Activated CD8-positive, alpha-beta memory T cell treated with anti-CD3 and anti-CD28 coated beads, Interleukin-2, amount 50 U/mL, for 48 hours (primary cell): ENCODE measurements at places on chromosomes 4 and X.

- no peak for DNase-seq
These were observed 872.5 kb upstream of the SLIT2 start for GRCh38 chr4:19379191-19379708.

- no peak for DNase-seq
These were observed 77.1 kb downstream of the RBM46 start for GRCh38 chr4:154858166-154858565.

DNA sequence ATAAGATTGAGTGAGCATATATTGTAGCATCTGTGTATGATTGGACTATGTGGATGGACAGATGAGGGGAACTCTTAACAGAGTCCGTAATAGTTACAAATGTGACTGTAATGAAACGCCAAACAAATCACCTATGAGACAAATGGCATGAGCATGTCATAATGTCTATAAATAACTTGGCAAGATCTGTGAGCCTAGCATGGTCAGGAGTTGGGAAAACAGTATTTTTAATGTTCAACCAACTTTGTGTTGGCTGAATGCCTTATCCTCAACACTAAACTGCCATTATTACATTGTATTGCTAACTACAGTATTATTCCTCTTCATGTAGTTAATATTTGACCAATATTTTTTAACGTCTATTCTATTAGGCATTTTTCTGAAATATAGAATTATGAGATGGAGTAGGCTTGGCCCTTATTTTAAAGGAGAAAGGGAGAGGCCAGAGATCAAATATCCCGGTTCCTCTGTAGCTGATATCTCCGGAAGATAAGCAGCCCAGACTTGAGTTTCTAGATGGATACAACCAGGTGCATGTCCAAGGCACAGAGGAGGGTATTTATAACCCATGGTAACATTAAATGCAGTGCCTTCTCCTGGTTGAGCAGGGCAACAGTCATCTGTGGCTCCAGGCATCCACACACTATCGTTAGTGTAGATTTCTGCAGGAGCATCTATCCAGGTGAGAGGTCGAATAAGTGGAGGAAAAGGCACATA lies 32.7 kb downstream of the PF4 start:
- no peak for DNase-seq

- no peak for DNase-seq
These were observed 81.2 kb upstream of the KCNIP4 start for GRCh38 chr4:22029803-22030202.

DNA sequence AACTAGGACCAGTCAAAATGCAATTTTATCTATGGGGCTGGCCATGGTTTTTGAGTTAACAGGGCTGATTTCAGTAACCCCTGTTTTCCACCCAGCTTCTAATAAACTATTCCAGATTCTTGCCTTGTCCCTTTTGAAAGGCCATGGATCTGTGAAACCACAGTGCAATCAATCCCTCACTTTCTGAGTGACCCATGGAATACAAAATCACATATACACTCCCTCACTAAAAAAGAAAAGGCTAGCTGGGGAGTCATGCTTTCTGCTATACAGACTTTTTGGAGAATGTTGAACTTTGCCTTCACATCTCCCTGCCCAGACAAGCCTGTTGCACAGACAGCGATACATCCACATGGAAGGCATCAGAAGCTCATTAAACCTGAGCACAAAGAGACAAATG lies 47.9 kb downstream of the MAD2L1 start:
- DNase-seq, result no peak

DNA sequence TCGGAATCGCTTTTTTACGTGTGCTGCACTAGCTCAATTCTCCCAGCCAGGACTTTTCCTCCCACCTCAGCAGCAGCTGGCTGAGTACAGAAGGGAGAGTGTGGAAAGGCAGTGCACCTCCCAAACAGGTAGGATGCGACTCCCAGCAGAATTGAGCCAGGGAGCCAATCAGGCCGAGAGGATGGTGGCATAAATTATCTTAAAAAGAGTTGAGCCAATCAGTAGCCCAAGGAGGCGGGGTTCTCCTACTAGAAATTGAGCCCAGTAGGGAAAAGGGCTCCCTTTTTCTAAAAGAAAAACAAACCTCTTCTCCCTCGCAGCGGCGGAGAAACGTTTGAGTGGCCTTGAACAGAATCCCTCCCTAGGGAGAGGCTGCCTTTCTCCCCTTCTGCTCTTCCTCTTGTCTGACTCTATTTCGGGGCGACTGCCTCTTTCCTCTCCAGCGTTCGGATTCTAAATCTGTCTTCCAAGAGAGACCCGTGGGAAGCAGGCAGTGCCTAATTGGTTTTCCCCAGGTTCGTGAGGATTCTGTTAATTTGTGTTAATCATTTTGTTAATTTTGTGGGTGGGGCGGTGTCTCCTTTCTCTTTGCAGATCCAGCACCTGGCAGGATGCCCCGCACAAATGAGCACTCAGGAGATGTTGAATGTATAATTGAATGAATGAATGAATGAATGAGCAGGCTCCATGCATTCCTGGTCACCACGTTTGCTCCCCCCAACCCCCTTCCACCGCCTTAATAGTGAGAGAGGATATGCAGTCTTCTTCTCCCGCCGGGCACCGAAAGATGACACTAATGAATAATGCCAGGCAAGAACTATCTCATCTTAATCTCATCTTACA lies at the start of gene GABRG1:
Gene GABRG1, minus strand, starts transcription at position 142 of the 843 bp plus-strand sequence. Its CDS starts 141 bp downstream, at position 1.
- DNase-seq, result no peak

DNA sequence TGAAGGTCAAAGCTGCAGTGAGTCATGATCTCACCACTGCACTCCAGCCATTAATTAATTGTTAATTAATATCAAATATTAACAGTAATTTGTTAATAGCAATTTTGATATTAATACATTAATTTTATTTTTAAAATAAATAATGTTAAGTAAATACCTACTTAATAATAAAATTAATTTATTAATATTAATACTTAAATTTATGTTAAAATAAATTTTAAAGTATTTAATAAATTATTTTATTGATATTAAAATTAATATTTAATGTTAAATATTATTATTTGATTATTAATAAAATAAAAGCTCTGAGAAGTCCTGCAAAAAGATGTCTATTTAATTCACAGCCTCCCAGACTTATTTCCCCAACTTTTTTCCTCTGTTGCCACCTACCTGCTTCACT lies 25.1 kb upstream of the TRIM2 start:
- no peak for DNase-seq

GRCh38 chr4:165761963-165762362 lies 111.1 kb upstream of the TLL1 start:
- no peak for DNase-seq

DNA sequence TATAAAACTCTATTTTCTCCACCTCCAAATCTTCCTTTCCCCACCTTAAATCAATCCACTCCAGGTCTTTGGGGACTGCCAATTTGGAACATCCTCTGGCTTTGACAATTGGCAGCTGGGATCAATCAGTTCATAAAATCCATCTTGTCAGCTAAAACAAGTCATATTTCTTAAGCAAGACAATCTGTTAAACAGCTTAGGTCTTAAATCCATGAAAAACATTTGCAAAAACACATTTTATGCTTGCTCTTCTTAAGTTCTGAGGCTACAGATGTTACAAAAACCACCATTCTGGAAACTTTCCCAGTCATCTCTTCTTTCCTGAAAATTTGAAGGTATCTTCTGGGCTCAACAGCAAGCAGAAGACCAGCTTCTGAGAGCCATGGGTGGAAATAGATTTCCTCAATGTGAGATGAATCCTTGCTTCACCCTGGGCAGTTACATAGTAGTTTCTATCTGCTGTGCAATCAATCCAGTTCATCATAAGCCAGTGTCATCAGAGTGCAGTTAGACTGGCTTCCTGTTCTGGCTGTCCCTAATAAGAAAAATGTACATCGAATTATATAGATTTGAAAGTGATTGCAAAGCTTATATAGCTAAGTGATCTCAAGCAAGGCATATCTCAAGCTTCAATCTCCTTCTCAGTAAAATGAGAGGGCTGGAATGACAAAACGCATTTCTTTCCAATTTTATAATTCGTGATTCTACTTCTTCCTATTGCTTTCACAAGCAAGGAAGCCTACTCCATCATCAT lies 402.7 kb upstream of the INTU start:
- no peak for DNase-seq

DNA sequence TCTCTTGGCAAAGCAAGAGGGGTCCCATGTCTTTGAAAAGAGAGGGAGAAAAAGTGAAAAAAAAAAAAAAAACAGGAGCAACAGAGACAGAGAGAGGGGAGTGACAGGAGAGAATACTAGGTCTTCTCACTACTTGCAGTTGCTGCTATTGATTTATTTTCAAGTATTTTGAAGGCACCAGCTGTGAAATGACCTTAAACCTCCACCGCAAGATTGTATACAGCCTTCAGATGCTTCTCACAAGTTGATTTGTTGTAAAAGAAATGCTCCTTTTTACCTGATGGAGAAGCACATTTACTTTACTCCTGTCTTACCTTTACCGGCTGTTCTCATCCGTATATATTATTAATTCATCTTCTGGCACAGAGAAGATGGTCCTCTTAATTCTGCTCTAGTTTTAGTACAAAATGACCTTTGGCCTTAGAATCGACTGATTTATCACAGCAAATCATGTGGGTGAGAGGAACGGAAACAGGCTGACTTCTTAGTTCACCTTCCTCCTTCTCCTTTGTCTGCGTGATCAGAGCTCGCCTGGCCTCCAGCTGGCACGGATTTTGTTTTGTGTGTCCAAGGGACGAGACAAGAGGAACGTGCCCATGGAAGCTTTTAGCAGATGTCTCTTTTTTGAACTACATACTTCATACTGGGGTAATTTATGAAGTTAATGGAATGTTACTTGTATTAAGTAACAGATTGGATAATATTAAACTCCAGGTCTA lies 82.4 kb upstream of the PACRGL start:
- DNase-seq, result no peak

DNA sequence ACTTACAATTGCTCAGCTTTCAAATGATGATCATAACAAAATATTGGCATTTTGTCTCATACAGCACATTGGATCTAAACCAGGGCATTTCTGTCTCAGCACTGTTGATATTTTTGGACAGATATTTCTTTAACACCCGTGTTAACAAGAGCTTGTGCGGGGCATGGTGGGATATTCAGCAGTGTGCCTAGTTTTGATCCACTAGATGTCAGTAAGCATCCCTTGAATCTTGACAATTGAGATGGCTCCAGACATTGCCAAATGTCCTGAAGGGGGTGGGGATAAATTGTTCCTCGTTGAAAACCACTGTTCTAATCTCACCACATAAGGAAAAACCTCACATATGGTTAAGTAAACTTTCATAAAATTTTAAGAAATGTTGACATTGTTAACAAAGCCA lies 806.3 kb downstream of the STIM2 start:
- DNase-seq, result no peak

GRCh38 chr4:96703265-96703664 lies 863.4 kb downstream of the PDHA2 start:
- DNase-seq, result no peak

- no peak for DNase-seq
These were observed 361.4 kb downstream of the TEX13C start for GRCh38 chrX:125681058-125681457.

GRCh38 chr4:143248827-143249226 lies 64.1 kb downstream of the USP38 start:
- DNase-seq, result no peak

- no peak for DNase-seq
These were observed 19.9 kb upstream of the MXD4 start for GRCh38 chr4:2281575-2282343.

DNA sequence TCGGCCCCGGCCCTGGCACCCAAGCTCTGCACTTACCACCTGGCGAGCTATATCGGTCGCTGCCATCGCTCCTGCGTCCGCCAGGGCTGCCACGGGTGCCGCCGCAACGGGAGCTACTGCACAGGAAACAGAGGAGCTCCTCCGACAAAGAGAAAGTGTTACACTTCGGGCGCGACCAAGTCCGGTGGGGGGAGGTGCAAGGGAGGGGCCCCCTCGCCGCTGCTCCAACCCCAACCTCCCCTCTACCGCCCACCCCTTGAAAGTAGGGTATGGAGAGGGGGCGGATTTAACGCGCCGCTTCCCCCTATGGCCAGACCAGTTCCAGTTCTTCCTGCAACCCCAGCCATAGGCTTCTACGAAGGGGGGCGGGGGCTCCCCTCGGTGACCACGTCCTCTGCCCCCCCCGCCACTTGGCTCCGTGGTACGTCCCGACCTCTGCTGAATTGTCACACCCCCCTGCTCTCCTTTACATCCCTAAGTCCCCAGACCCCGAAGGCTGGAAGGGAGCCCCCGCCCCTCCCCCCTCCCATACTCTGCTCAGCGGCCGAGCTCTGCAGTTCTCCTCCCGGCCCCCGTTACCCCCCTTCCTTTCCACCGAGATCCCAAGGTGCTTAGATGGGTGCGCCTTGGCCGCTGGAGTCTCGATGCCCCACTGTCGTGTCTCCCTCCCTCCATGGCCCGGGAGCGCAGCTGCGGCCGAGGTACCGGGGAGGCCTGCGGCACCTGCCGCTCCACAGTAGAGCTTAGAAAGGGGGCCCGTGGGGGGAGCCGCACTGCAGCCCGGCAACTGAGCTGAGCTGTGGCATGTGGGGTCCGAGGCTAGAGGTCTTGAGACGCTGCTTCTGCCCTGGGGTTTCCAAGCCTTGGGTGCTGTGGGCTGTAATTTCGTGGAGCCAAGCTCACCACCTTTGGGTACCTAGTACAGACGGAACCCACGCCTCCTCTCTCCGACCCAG lies at the start of gene SEPTIN6:
Gene SEPTIN6, minus strand, starts transcription at position 129 of the 956 bp plus-strand sequence. Its CDS starts 63 bp downstream, at position 66.
- peak; percentile 85 for DNase-seq

- DNase-seq, result no peak
These were observed 40.8 kb upstream of the SOD3 start for GRCh38 chr4:24754571-24754970.

DNA sequence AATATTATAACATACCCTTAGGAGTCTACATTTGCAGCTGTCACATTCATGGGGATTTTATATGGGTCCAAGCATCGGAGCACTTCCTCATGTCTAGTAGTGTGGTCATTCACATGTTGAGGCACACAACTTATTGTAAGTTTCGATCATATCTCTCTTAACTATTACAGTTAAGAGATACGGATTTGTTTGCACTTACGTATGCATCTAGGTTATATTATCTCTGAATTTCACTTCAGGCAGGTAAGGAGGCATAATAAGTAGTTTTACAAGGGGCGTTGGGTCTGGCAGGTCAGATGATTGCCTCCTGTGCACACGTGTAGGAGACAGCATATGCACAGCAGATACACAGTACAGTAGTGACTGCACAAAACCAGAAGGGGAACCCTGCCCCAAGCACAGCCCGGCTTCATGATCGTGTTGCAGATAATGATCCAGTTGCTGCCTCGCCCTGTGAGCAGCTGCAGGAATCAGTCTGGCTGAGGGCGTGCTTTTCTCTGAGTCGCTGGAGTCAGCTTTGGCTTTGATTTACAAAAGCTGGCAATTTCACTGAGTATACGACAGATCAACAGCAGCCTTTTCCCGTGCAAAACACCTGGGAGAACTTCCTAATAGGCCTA lies 302.9 kb upstream of the GATB start:
- no peak for DNase-seq

DNA sequence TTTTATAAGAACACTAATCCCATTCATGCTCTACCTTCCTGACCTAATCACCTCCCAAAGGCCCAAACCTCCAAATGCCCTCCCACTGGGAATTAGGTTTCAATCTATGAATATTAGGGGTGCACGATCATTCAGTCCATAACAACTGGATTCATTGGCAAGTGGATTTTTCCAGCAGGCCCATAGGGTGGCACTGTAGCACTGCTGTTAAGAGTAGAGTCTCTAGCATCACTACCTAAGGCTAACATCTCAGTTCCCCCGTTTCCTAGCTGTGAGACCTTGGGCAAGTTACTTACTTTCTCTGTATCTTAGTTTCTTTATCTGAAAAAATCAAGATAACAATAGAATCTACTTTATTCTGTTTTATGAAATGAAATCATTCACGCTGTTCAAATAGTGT lies 315.8 kb downstream of the STIM2 start:
- DNase-seq, result no peak

- DNase-seq, result no peak
These were observed 465.5 kb upstream of the CTSO start for GRCh38 chr4:156419080-156419685.
